ENCODE measurements at places on chromosomes 1 and 21.

GRCh38 chr1:44652445-44653106 is 21.7 kb downstream of the TMEM53 start:
- DNase-seq = peak; percentile 85

DNA sequence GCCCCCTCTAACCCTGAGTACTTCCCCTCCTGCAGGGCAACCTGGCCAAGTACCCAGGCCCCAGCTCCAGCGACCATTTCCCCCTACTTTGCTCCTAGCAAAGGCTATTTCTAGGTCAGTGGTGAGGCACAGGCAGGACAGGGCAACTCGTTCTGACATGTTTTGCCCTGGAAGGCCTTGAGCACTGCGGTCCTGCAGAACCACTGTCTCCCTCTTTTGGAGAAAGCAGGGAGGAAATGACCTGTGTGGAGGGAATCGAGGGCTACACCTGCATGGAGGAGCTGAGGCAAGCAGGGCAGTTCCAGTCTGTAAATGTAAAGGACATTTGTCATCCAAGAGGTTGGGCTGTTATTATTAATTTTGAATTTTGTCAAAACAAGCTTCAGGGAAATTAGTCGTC is 99.1 kb downstream of the PPIAL4G start:
- DNase-seq = no peak

- no peak for DNase-seq
Observed at GRCh38 chr1:201771466-201771865, 57.5 kb upstream of the IPO9 start.

GRCh38 chr1:62735491-62736171 is 47.4 kb upstream of the DOCK7 start:
- DNase-seq = no peak

DNA sequence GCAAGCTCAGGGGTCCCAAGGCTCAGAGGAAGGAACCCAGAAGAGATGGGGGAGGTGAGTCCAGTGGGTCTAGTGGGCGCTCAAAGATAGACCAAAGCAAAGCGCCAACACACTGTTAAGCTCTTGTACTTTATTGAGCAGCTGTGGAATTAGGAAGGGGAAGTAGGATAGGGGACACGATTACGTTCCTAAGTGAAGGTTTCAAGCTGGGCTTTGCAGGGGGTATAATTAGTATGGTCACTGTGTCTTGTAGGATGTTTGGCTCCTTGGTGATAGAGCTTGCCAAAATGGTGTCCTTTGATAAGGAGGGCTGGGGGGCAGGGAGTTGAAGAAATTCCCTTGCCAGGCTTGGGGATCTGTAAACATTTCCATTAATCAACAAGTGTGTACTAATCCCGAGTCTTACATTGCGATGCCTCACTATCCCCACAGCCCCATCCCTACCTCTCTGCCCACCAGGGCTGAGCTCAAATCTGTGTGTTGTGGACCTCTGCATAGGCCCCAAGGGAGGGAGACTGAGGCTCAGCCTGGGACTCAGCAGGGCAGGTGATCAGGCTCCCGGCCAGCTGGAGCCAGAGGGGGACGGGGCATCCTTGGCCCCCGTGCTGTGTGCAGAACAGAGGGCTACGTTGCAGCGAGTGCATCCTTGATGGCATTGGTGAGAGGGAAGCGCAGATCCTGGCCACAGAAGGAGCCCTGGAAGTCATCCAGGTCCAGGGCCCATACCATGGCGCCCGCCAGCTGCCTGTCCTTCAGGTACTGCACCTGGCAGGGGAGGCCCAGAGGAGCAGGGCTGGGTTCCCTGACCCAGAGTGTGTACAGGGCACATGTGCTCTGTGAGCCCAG is 3.4 kb upstream of the MYBPH start:
- DNase-seq = no peak

GRCh38 chr1:29429656-29430055 is 193.3 kb downstream of the PTPRU start:
- DNase-seq = no peak

DNA sequence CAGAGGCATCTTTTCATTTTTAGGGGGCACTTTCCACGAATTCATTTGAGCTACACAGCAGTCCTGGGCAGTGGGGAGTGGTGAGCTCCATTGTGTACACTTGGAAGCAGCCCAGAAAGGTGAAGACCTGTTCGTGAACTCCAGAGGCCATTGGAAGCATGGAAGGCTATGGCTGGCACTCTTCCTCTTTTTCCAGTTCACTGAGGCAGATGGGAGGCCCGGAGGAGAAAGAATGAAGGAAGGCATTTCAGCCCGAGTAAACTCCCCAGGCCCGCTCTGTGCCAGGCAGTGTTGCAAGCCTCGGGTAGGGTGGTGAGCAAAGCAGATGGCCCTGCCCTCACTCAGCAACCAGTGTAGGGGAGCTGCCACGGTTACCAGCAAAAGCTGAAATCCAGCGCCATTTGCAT is 673 bp upstream of the DHCR24 start:
- peak; percentile 57 for DNase-seq

GRCh38 chr1:113036639-113037321 is 36.2 kb upstream of the LRIG2 start:
- DNase-seq = no peak

- DNase-seq = no peak
Observed at GRCh38 chr1:98860329-98860728, 144.3 kb downstream of the PLPPR5 start.

GRCh38 chr1:226523646-226524406 is 24.7 kb upstream of the STUM start:
- no peak for DNase-seq

DNA sequence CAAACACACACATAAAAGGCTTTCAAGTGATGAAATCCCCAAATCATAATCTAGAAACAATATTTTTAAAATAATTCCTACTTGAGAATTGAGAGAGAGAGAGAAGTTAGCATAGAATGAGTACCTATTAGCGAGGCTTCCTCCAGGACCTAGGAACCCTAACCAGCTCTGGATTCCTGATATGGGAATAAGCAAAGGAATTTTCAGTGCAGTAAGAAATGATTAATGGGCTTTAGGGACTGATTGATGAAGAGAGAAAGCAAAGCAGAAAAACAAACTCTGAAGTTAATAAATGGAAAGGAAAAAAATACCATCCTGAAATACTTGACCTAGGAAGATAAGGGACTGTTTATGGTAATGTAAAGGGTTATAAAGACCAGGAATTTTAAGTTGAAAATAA is 60.6 kb downstream of the WARS2 start:
- no peak for DNase-seq

- no peak for DNase-seq
Observed at GRCh38 chr1:78543941-78544643, 53.3 kb downstream of the PTGFR start.

- no peak for DNase-seq
Observed at GRCh38 chr21:37821092-37821491, 95.2 kb downstream of the KCNJ6 start.

DNA sequence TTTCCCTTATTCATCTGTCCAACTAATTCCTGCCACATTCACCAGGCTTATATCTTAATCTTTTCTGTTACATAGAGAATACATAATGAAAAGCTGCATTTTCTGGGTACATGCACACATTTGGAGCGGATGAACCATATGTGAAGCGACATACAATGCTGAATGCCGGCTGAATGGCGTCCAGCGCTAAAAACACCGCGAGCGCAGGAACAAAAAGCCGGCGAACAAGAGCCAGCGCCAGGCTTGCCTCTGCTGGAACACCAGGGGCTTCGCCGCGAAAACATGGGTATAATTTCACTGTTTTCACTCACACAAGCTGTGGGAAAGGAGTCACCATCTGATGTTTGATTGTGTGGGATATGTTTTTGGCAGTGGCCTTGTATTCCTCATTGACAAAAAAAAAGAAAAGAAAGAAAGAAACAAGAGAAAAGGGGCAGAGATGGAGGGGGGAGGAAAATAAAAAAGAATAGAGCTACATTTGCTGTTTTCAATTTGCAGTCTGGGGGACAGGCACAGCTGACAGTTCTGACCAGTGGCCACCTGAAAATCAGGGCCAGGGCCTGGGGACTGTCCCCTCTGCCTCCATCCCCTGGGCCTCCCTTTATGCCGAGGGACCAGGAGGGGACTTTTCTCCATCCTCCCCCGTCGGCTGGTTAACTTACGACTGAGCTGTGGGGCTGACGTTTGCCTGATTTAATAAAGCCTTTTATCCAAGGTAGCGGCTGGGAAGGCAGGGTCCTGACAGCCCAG is 70.2 kb upstream of the OLIG2 start:
- peak; percentile 31 for DNase-seq

- DNase-seq = no peak
Observed at GRCh38 chr1:192443616-192444015, 126.8 kb downstream of the RGS21 start.

DNA sequence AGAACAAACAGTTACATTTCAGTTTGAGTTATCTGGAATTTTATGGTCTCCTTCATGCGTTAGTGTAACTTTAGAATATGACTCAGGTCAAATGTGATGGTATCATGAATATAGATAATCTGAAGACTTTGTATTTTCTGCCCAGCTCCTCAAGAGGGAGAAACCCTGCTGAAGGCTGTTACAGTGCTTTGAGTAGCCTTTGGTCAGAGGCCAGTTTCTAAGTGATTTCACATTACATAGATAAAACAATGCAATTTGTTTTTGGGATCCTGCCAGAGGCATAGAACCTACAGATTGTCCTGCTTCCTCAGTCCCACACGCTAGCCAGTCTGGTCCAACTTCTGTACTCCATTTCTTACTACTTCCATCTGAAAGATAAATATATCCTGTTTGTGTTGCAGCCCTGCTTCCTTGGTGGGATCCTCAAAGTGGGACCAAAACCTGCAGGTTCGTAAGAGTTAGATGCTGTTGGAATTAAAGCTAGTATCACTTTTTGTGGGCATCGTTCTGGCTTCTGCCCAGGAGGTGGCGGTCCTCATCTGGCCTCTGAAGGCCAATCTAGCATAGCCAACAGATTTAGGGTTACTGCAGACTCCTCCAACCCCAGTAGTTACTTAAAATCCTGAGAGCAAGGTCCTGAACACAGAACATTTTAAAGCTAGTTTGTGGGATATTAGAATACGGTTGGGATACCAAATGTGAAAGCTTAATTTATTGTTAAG is 645.8 kb upstream of the USP24 start:
- DNase-seq = no peak

GRCh38 chr1:57784356-57784755 is 360.5 kb upstream of the DAB1 start:
- DNase-seq = no peak

DNA sequence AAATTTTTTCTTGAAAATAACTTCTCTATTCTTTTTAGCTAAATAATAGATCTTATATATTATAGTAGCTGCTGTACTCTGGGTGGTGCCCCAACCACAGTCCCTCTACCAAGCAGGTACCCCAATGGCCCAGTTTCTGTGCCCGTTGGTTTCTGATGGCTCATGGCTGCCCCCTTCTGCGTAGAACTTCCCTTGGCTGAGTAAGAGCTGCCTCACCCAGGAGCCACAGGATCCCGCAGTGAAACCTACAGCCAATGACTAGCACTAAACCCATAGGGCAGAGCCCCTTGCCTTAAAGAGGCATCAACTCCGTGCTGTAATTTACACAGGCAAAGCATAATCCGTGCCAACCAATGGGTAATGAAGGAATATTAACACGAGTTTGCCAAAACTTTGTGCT is 247.5 kb downstream of the USH2A start:
- DNase-seq = no peak

- DNase-seq = no peak
Observed at GRCh38 chr1:65153635-65154034, 5.6 kb downstream of the AK4 start.

GRCh38 chr1:241215203-241215602 is 141.8 kb downstream of the RGS7 start:
- DNase-seq = no peak

DNA sequence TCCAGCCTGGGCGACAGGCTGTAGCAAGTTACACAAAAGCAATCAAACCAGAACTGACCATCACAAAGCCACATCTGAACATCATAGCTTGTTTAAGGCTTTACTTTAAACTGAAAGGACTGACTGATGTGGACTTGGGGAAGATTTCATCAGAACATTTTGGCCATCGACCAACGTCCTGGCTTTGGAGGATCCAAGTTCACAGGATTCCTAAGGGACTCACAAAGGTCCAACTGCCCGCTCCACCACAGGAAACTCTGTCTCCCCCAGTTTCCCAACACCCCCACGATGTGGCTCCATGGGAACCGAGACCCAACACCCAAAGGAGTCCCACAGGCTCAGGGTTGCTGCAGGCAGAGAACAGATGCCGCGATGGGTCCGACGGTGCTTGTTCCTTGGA is 9.3 kb downstream of the SSU72 start:
- DNase-seq = no peak

GRCh38 chr1:200737647-200738291 is 924 bp upstream of the CAMSAP2 start:
- no peak for DNase-seq

DNA sequence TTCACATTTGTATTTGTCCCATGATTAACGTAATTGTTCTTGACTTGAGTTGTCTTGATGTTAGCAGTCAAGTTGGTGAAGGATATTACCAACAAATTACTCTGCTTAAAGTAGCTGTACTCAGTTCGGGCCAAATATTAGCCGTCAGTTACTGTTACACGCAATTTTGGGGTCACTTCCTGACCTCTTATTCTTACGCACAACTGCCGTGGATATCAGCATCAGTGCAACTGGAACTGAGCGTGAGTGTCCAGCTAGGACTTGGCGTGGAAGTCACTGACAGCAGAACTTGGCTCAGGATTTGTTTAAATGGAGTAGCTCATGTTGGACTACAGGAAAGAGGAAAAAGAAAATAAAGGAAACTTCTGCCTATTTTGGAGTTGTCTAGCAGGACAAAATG is 56.4 kb downstream of the ADAMTS1 start:
- no peak for DNase-seq

DNA sequence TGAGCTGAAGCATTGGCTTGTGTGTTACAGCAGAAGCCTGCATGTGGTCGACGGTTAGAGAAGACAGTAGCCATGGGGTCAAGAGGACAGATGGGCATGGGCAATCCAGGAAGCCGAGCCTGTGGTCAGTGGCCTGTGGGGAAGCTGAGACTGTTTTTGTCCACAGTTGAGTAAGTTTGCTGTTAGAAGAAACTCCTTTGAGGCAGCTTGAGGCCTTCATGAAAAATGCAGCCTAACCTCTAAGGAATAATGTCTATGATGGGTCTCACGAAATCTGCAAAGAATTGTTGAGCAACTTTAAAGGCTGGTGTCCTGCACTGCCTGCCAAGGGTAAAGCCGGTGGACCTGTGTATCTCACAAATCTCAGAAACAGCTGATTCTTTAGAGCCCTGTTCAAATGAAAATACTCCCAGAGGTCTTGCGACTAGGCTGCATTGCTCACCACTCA is 322.4 kb downstream of the SETD4 start:
- peak; percentile 23 for DNase-seq

- DNase-seq = no peak
Observed at GRCh38 chr1:180793451-180793850, 119.2 kb upstream of the KIAA1614 start.

GRCh38 chr1:216607067-216607697 is 116.0 kb downstream of the ESRRG start:
- DNase-seq = no peak

DNA sequence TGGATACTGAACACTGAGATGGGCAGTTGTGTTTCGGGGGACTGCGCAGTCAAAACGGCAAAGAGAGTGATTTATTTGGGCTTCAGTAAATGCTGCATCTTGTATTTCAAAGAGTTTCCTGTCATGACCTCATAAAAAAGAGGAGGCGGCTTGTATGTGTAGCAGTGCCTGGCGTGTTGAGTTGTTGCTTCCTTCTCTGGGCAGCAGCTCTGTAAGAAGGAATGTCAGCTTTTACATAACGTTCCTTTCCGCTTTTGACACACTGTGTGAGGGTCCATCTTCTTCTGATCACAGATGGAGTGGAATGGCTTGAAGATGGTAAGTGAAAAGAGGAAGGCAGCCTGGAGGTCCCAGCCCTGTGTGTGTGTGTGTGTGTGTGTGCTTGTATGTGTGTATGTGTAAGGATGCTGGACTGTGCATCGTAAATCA is 941 bp downstream of the ELAVL4 start:
- peak; percentile 29 for DNase-seq
